ENCODE measurements at places on chromosomes 4 and X. TPM values are rescaled to one million over a fixed set of nuclear protein-coding genes. Genes with fewer than 3 reads are reported as not detected.

Gene PCDH7
- total RNA-seq: 7.9 TPM

Gene ASMT
- total RNA-seq: 0.28 TPM

DNA sequence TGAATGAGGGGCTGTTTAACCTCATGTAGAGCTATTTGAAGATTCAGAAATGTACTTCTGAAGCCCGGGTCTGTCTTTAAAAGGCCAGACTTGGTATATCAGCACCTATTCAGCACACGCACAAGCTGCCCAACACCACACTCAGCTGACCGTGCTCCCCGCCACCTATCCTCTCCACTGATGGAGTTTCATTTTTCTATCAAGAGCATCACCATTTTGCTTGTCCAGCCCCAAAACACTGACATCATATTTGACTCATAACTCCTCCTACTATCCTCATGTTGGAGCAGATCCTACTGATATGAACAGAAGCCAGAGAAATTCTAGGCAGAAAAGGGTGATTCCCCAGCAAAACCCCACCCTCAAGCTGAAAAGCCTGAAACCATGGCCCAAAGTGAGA is 100.3 kb downstream of the SORBS2 start:
- DNase-seq: no peak

GRCh38 chr4:184348311-184349233 is 125.8 kb downstream of the IRF2 start:
- no peak for DNase-seq

DNA sequence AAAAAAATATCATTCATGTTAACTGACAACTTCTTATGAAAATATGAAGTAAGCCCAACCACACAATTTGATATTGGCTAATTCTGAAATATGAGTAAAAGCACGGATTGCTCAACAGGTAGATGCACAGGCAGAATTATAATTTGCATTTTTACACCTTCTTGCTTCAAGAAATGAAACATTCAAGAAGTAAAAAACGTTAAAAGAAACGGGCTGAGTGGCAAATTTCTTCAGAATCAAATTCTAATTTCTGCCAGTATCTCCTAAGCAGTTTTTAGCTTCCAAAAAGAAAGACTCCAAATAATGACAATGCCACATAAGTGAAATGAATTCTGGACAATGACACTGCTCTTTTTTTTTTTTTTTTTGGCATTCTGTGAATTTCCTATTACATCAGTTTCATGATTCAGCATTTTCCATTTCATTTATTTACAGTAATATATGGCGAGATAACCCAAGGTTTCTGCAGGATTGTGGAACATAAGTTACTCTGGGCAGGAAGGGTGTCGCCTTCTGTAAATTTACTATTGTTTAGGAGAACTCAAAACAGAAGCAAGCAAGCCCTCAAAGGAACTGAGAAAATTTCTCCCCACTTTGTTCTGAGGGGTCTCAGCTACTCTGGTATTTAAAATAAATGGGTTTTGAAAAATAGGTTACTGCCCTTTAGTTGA is 1.4 kb downstream of the SEL1L3 start:
- no peak for DNase-seq

DNA sequence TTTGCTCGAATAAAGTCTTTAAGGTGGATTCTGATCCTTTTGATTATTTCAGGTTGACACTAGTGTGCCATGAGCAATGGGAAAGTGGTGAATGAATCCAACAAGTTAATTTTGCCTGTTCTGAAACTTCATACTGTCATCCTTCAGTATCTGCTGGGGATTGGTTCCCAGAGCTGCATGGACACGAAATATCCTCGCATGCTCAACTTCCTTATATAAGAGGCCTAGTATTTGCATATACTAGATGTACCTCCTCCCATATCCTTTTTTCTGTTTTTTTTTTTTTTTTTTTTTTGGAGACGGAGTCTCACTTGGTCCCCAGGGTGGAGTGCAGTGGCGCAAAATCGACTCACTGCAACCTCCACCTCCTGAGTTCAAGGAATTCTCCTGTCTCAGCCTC is 23.0 kb upstream of the PDS5A start:
- DNase-seq: no peak

All from neural progenitor cell (in vitro differentiated cells).